LHCN-M2 (cell line): ENCODE measurements at places on chromosomes 2 and 18. TPM values are rescaled to one million over a fixed set of nuclear protein-coding genes. Genes with fewer than 3 reads are reported as not detected.

SNTG2 gene
- not detected in 2 replicates for total RNA-seq

LOXL3 gene
- 9.9 and 11.7 TPM in 2 replicates for total RNA-seq

ELP2 gene
- 44.6 and 48.2 TPM in 2 replicates for total RNA-seq

CKAP2L gene
- total RNA-seq = 23.9 and 33.2 TPM in 2 replicates

COLEC11 gene
- not detected in 2 replicates for total RNA-seq

DYNAP gene
- total RNA-seq = not detected in 2 replicates

VWC2L gene
- under 0.01 TPM in 1 of 2 replicates, not detected in the other for total RNA-seq

NYAP2 gene
- total RNA-seq = not detected in 2 replicates

IL36RN gene
- not detected in 2 replicates for total RNA-seq

COL3A1 gene
- 569 and 602 TPM in 2 replicates for total RNA-seq

SKA1 gene
- 44.1 and 47.3 TPM in 2 replicates for total RNA-seq

PAX3 gene
- 1.6 and 3.9 TPM in 2 replicates for total RNA-seq

RAPGEF4 gene
- total RNA-seq = 0.23 and 0.26 TPM in 2 replicates

SCN9A gene
- total RNA-seq = 0.45 and 1.1 TPM in 2 replicates

B4GALT6 gene
- not detected in 2 replicates for total RNA-seq

ODC1 gene
- total RNA-seq = 175 and 213 TPM in 2 replicates

STK11IP gene
- total RNA-seq = 11.6 and 13.2 TPM in 2 replicates

ALK gene
- total RNA-seq = 0.06 TPM in 1 of 2 replicates, not detected in the other

NAT8 gene
- not detected in 2 replicates for total RNA-seq

MAP4K3 gene
- 35.0 and 41.4 TPM in 2 replicates for total RNA-seq

ZNF514 gene
- 7.5 and 8.1 TPM in 2 replicates for total RNA-seq

REG3A gene
- not detected in 2 replicates for total RNA-seq

GRP gene
- total RNA-seq = not detected in 2 replicates

ANKRD30B gene
- total RNA-seq = 1.1 and 1.4 TPM in 2 replicates

IDH1 gene
- 73.2 and 86.5 TPM in 2 replicates for total RNA-seq

POTEJ gene
- not detected in 2 replicates for total RNA-seq

DTNB gene
- 6.7 and 11.3 TPM in 2 replicates for total RNA-seq

DNMT3A gene
- total RNA-seq = 3.1 and 5.0 TPM in 2 replicates

DCC gene
- not detected in 2 replicates for total RNA-seq

ACMSD gene
- not detected in 2 replicates for total RNA-seq

LPIN1 gene
- 12.1 and 15.7 TPM in 2 replicates for total RNA-seq

BOLL gene
- total RNA-seq = not detected in 2 replicates

RNU2-63P gene
- not detected in 2 replicates for total RNA-seq

REEP1 gene
- total RNA-seq = 0.38 and 0.52 TPM in 2 replicates

OTOF gene
- total RNA-seq = 0.06 and 0.83 TPM in 2 replicates

FBXO41 gene
- 4.0 and 4.8 TPM in 2 replicates for total RNA-seq

SRD5A2 gene
- not detected in 2 replicates for total RNA-seq

BIN1 gene
- total RNA-seq = 139 and 174 TPM in 2 replicates

ABCG8 gene
- not detected in 2 replicates for total RNA-seq

ALKAL2 gene
- total RNA-seq = not detected in 2 replicates

COPS7B gene
- 20.8 and 22.1 TPM in 2 replicates for total RNA-seq

ZSCAN30 gene
- total RNA-seq = 11.5 and 19.1 TPM in 2 replicates

LYPD1 gene
- not detected in 2 replicates for total RNA-seq

SERPINB10 gene
- total RNA-seq = not detected in 2 replicates
